Activated CD8-positive, alpha-beta memory T cell treated with anti-CD3 and anti-CD28 coated beads for 1 hour (primary cell): ENCODE measurements at places on chromosomes 7 and 10.

DNA sequence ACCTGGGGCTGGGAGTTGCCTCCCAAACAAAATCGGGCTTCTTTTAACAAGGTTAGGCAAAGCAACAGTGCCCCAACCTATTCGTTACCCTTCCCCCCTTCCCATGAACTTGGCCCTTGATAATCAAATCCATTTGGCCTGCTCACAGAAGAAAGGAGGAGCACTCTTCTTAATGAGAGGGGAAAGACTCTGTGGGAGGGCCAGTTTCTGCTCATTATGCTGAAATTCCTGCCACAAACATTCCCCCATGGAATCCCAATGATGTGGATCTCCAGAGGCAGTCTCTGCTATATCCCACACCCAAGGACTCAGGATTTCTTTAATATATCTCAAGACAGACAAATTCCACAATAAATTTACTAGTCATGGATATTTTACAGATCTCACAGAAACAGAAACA, 43.0 kb downstream of the LSM5 start:
- DNase-seq: no peak

- DNase-seq: no peak
Measured at GRCh38 chr7:85770332-85770731, 583.5 kb upstream of the SEMA3D start.

DNA sequence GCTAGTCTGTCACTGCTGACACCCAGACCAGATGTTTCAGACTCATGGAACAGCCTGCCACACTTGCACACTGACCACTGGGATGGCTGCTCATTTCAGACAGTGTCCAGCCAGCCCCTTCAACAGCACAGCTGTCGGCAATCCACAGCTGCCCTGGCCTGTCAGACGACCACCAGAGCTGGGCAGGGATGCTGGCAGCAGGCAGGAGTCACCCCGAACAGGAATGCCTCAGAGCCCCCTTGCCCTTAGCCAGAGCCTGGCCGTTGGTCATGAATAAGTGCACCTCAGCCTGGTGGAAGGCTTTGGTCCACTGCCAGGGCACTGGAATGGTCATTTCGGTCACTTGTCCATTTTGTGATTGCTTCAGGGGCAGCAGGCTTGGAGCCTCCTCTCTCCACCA, 149.6 kb upstream of the TCERG1L start:
- DNase-seq: no peak

DNA sequence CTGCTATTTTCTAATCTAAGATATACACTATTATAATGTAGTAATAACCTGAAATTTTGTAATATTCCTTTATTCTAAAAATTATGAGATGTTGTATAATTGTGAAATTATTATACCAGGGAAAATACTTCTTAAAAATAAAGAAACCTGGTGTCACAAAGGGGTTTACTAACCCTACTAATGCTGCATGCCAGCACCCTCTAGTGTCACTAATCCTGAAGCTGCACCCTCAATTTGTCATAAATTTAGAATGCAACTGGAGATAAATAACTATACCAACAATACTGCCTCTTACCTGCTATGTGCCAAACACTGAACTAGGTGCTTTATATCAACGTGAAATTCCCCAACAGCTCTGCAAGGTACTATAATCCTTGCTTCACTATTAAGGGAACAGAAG, 30.8 kb downstream of the TM9SF3 start:
- DNase-seq: no peak

GRCh38 chr7:148191391-148192065, 399.0 kb upstream of the C7orf33 start:
- DNase-seq: no peak

GRCh38 chr7:105611856-105612775, 30.8 kb upstream of the EFCAB10 start:
- no peak for DNase-seq

DNA sequence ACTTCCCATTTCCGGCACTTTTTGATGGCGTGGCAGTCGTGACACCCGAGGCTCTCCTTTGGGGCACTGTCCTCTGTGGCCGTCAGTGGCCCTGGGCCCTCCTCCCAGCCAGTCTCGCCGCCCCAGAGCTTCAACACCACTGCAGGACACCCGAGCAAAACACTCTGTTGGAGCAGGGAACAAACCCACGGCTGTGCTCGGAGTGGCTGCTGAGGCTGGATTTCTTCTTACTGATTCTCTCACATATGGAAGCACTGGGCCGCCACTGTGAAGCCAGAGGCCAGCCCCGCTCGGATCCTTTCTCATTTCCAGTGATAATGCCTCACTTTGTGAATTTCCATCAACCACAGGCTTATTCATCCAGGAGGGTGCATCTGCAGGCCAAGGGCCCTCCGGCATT, 58.2 kb upstream of the CYTH3 start:
- DNase-seq: no peak

- DNase-seq: no peak
Measured at GRCh38 chr7:158077934-158078910, 509.4 kb downstream of the PTPRN2 start.

DNA sequence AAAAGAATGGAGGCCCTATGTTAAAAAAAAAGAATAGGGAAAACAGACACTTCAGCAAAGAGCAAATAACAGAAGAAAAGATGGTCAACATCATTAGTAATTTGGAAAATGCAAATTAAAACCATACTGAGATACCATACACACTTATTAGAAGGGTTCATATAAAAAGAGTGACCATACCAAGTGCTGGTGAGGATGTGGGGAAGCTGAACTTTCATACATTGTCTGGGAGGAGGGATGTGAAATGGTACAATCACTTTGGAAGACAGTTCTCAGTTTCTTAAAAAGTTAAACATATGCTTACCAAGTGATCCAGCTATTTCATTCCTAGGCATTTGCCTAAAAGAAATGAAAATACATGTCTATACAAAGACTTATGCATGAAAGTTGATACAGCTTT, 194.4 kb downstream of the CXCL12 start:
- DNase-seq: no peak

DNA sequence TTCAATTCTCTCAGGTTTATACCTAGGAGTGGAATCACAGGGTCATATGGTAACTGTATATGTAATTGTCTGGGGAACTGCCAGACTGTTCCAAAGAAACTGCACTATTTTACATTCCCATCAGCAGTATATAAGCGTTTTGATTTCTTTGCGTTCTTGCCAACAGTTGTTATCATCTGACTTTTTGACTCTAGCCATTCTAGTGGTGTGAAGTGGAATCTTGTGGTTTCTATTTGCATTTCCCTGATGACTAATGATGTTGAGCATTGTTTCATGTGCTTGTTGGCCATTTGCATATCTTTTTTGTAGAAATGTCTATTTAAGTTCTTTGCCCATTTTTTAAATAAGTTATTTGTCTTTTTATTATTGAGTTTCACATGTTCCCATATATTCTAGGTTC, 44.3 kb upstream of the ZC3HAV1 start:
- no peak for DNase-seq

DNA sequence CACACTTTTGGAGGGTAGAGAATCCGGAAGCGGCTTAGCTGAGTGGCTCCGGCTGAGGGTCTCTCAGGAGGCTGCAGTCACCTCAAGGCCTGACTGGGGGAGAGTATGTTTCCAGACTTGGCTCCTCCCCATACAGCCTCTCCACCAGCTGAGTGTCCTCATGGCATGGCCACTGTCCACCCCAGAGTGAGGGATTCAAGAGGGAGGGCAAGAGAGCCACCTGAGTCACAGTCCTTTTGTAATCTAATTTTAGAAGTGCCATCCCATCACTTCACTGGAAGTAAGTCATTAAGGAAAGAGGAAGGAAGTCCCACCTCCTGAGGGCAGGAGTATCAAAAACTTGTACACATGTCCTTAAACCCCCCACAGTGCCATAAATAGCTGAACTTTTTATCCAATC, 134.0 kb downstream of the GLI3 start:
- DNase-seq: no peak

DNA sequence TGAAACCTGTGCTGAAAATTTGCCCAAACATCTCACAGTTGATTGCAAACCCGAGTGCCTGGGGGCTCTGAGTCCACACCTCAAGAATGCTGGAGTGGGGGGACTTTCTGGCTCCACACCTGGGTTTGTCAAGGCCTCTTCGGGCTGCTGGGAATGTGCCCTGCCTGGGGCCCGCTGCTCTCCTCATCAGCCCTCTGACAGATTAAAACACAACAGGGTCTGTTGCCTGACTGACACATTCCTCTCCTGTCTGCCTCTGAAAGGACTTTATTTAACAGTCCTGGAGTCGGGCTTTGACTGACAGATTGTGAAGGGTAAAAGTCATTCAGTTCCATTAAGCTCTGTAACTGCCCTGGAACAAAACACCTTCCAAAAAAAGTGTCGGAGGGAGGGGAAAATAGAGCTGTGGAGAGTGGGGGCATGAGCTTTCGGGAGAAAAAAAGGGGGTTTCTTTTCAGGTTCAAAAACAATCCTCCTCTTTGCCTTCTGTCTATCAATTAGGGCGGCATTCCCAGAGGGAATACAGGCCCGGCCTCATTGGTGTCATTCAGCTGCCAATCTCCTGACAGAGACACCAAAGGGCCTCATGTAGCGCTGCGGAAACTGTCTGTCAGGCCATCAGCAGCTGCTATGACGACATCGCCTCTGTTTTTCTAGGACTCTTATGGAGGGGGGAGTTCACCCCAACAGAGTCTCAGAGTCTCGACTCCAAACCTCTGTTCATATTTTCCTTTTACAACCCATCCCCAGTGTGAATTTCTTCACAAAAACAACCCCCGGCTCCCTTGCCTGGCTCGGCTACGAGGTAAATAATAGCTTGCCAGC, 398.8 kb upstream of the NFE2L3 start:
- DNase-seq: no peak

- DNase-seq: no peak
Measured at GRCh38 chr10:61795551-61795950, 105.9 kb upstream of the ARID5B start.

- DNase-seq: no peak
Measured at GRCh38 chr7:120567204-120567603, 290.7 kb downstream of the TSPAN12 start.

- DNase-seq: no peak
Measured at GRCh38 chr7:102927312-102927933, 14.6 kb downstream of the LRRC17 start.

- DNase-seq: no peak
Measured at GRCh38 chr10:78542521-78542920, 508.9 kb downstream of the RPS24 start.

- no peak for DNase-seq
Measured at GRCh38 chr10:122301055-122301810, 30.1 kb downstream of the BTBD16 start.

DNA sequence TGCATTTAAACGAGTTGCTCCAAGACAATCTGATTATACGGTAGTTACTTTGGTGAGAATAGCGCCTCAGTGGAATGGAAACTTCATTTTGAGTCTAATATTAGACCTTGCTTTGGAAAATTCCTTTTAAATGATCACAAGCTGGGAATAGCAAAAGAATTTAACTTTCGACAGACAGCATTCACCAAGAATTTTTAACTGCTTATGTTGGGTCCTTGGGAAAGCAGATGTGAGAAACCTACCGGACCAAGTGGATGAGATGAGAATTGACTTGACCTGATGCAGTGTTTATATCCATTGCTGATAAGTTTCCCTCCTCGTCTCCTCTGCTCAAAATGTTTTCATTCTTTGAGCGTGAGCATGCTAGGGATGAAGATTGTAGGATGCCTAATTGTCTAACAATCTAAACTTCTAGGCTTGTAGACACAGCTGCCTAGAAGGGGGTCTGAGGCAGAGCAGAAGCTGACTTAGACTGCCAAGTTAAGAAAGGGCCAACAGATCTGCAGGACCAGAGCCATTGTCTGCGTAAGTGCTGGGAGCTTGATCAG, 126.9 kb downstream of the CNNM2 start:
- no peak for DNase-seq

DNA sequence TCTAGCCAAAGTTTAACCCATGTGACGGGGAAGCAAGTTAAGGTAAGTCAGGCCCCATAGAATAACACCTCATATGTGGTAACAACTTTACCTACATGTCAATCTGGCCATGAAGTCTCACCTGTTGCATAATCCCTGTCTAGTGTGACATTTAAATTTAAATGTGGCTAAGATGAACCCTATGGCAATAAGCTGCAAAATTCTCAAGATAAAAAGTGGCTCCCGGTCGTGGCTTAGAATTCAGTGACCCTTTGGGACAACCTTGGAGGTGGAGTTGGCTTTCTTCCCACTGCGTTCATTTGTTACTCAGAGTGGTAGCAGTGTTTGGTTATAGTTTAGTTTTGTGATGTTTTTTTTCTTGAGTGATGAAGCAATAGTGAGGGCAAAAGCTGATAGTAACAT, 90.6 kb downstream of the ARID5B start:
- DNase-seq: no peak

- DNase-seq: no peak
Measured at GRCh38 chr7:123864966-123865365, 20.0 kb downstream of the HYAL4 start.

DNA sequence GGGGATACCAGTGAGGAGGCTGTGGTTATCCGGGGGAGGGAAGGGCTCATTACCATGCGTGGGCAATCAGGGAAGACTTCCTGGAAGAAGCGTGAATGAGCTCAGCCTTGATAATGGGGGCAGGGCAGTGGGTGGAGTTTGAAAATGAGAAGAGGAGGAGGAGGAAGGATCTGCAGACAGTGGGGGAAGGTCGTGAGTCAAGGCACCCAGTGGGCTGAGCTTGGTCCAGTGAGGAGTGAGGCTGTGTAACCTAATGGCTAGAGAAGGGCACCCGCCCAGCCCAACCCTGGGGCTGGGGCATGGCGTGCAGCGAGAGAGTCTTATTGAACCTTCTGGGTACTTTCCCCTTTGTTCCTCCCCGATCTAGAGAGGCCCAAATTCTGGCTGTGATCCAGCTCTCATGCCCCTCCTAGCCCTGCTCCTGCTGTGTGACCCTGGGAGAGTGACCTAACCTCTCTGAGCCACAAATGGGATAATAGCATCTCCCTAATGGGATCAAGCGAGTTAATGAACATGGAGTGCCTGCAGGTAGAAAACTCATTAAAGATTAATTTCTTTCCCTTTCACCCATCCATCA, 31.5 kb downstream of the CLIP2 start:
- no peak for DNase-seq

DNA sequence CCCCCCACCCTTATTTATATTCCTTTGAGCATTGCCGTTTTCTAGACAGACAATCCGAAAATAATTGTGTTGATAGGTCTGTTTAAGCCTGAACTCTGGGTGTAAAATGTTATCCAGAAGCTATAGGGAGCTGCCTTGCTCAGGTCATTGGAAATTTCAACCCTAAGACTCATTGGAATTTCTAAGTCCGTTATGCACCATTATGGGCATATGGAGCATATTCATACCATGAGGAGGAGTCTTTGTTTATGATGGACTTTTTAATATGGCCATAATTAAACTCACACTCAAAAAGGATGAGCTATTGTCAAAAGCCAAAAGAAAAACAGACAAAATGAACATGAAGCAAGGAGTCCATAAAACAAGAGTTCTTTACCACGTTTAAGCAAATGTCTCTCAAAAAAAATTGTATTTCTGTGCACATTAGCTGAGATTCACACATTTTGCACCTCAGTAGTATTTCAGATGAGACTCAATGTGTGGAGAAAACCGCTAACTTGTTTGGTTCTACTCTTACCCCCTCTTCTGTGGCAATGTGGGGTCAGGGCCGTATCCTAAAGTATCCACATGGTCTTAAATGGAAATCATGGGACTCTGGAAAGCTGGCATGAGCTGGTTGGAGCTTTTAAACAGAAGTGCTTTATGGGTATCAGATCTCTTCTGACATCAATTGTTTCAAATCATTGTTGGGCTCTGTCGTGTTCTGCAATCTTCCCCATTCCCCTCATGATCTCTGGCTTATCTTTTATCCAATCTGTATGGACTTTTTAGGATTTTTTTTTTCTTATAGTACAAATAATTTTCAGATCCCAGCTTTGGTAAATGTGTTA, 60.5 kb downstream of the PODXL start:
- no peak for DNase-seq

- DNase-seq: no peak
Measured at GRCh38 chr10:119313644-119314043, 106.3 kb downstream of the GRK5 start.

GRCh38 chr10:43219848-43220247, 47.0 kb downstream of the RASGEF1A start:
- DNase-seq: no peak
